ENCODE measurements at places on chromosomes 6 and 20. TPM values are rescaled to one million over a fixed set of nuclear protein-coding genes. Genes with fewer than 3 reads are reported as not detected.

RUNX2 gene
- 5.2 TPM for polyA plus RNA-seq

KHDC1 gene
- polyA plus RNA-seq, result 2.9 TPM

DNA sequence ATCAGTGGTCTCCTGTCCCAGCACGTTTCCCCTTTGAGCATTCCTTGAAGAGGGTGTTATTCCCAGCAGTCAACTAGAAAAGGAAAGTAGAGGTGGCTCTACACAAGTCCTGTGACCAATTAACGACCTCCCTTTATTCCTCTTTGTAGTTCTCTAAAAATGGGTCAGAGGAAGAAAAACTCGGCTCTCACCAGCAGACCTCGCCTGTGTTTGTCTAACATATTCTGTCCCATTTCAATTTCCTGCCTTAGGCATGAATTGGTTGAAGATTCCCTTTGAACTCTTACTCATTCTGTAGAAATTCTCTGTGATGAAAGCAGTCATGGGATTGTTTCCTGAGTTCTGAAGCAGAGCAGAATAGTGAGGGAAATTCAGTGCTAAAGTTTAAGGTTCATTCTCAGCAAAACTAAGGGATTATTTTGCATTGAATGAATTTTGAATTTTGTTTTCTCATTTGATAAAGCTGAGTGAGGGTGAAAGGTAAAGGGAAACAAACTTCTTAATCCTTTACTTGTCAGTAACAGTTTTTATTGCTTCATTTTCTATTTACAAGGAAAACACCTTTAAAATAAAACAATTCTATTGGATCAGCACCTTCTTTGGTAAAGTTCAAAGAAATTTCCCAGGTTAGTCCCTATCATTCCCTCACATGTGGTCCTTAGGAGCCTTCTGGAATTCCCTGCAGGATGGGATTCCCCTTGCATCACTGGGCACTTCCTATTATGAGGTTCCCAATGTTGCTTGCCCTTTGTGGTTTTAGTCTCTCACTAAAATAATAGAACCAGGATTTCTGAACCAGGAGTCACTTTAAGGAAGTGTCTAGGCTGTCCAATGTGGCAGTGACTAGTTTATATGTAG lies 105.8 kb downstream of the SLX4IP start:
- DNase-seq, result peak; percentile 86

- DNase-seq, result no peak
Observed at GRCh38 chr6:7301702-7302101, 11.3 kb downstream of the SSR1 start.

GRCh38 chr6:38846361-38846760 lies 131.2 kb downstream of the DNAH8 start:
- DNase-seq, result no peak

Data from GM23248 (cell line).